ENCODE measurements at places on chromosomes 11 and 22.

DNA sequence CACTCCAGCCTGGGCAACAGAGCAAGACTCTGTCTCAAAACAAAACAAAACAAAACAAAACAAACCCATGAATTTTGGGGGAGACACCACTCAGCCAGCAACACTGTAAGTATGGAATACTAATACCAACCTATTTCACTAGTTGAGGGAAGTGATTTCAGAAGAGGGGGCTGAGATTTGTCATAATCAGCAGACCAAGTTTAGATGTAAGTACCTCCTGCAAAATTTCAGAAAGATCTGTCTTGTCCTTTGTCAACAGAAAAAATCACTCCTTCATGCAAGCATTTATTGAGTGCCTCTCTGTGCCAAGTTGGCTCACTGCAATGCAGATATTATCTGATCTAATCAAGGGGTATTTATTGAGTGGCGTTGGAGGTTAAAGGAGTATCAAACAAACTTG, 23.4 kb upstream of the ADA2 start:
- no peak for DNase-seq

GRCh38 chr22:34992672-34993071, 73.3 kb upstream of the ISX start:
- no peak for DNase-seq

- no peak for DNase-seq
These were observed 87.4 kb downstream of the DLG2 start for GRCh38 chr11:85539740-85540139.

GRCh38 chr11:114562166-114562916, 2.7 kb upstream of the NXPE1 start:
- no peak for DNase-seq

- no peak for DNase-seq
These were observed 89.0 kb downstream of the SHANK2 start for GRCh38 chr11:71163371-71163770.

- DNase-seq: no peak
These were observed 22.4 kb downstream of the TOM1 start for GRCh38 chr22:35322126-35322525.

GRCh38 chr22:34334893-34335292, 414.6 kb upstream of the LARGE1 start:
- peak; percentile 9 for DNase-seq

DNA sequence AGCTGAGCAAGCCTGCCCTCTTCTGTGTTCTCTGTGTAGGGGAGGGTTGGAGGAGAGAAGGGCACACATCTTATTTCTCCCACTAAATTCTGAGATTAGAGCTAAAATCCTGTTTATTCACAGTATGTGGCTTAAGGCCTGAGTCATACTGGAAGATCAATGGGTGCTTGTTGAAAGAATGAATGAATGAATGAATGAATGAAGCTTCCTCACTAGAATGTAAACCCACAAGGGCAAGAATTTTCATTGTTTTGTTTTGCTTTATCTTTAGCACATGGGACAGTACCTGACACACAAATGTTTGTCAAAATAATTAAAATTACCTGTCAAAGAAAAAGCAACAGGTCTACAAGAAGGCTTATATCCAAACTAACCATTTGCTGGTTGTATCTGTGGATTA, 50.6 kb upstream of the PAK1 start:
- no peak for DNase-seq

GRCh38 chr11:17571431-17572358, 24.6 kb downstream of the OTOG start:
- DNase-seq: no peak

- DNase-seq: no peak
These were observed 13.5 kb downstream of the PLET1 start for GRCh38 chr11:112247201-112247600.

DNA sequence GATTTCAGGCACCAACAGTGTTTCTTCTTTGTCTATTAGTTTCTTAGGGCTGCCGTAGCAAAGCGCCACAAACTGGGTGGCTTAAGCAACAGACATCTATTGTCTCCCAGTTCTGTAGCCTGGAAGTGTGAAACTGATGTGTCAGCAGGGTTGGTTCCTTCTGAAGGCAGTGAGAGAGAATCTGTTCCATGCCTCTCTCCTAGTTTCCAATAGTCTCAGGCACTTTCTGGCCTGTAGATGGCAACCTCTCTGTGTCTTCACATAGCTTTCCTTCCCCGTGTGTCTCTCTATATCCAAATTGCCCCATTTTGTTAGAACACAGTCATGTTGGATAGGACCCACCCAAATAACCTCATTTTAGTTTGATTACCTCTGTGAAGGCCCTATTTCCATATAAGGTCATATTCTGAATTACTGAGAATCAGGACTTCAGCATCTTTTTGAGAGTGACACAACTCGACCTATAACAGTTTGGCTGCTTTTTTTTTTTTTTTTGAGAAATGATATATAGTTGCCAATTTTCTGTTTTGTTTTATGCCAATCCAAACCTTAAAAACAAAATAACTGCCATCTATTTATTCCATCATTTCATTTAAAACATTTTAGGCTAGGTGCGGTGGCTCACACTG, 108.2 kb downstream of the SLC36A4 start:
- DNase-seq: peak; percentile 37

DNA sequence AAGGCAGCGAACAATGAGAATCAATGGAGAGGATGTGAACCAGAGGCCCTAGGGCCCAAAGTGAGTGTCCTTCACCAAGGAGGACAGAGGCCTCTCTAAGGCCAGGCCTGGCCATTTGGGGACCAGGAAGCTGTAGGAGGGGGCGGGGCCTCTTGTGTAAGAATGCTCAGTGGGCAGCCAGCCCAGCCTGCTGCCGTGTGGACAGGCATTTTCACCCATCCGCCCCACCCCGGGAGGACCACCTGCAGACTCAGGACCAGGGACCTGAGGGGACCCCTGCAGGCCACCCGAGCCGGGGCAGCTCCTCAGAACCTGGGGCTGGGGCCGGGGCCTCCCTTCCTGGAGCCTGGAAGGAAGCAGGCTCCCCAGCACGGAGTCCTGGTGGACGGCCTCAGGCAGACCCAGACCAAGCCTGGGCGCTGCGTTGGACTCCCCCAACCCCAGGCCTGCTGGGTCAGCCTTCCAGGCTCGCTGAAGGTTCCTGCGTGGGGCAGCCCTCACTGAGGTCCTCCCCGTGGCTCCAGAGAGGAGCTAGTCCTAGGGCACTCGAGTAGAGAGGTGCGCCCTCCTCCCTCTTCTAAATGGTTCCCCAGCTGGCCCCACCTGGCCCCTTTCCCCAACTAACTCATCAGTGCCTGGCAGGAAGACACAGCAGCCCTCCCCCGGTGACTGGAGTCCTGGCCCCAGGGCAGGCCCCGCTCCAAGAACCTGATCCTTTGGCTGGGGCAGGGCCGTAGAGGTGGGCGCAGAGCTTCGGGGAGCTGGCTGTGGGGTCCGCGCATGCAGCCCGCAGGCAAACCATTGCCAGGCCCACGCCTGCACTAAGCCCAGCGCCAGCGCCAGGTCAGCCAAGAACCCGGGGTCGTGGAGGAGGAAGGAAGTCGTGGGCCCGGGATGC, 1.5 kb upstream of the TRABD start:
- no peak for DNase-seq

DNA sequence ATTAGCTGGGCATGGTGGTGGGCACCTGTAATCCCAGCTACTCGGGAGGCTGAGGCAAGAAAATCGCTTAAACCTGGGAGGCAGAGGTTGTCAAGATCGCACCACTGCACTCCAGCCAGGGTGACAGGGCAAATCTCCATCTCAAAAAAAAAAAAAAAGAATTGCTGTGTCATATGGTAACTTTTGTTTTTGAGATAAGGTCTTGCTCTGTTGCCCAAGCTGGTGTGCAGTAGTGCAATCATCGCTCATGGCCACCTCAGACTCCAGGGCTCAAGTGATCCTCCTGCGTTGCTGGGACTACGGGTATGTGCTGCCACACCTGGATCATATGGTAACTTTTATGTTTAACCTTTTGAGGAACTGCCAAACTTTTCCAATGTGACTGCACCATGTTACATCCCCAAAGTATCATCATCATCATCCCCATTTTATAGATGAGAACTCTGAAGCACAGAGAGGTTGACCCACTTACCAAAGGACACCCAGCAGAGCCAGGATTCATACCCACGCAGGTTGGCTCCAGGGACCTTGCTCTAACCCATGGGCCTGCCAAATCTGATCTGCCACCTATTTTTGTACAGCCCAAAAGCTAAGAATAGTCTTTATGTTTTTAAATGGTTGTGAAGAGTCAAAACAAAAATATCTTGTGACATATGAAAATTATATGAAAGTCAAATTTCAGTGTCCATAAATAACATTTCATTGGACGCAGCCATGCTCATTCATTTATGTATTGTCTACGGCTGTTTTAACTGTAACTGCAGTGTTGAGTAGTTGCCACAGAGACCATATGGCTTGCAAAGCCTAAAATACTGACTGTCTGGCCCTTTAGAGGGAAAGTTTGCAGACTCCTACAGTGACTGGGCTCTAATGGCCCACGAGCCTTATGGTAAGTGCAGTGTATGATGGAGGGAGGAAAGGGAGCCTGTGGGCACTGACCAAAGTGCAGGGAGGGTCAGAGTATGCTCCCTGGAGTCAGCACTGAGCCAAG, 45.3 kb downstream of the GDPD5 start:
- DNase-seq: no peak

- no peak for DNase-seq
These were observed 73.0 kb downstream of the PAK1 start for GRCh38 chr11:77400775-77401449.

GRCh38 chr11:34564807-34565241, 51.2 kb upstream of the ELF5 start:
- no peak for DNase-seq

GRCh38 chr22:44828193-44828592, 75.8 kb downstream of the ARHGAP8 start:
- DNase-seq: no peak

- DNase-seq: no peak
These were observed 5.5 kb downstream of the GP1BB start for GRCh38 chr22:19728836-19729235.

DNA sequence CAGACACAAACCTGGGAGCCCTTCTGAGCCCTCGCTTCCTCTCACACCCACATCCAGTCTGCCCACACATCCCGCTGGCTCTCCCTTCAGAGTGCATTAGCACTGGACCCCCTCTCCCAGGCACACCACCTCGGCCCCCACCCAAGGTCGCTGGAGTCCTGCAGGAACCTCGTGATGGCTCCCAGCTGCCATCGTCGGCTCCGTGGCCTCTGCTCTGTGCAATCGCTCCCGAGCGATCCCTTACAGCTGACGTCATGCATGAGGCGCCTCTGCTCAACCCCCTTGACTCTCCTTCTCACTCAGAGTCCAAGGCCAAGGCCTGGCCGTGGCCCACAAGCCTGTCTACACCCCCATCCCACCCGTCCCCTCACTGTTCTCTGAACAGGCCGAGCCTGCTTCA, 183.9 kb downstream of the EFCAB6 start:
- DNase-seq: no peak

DNA sequence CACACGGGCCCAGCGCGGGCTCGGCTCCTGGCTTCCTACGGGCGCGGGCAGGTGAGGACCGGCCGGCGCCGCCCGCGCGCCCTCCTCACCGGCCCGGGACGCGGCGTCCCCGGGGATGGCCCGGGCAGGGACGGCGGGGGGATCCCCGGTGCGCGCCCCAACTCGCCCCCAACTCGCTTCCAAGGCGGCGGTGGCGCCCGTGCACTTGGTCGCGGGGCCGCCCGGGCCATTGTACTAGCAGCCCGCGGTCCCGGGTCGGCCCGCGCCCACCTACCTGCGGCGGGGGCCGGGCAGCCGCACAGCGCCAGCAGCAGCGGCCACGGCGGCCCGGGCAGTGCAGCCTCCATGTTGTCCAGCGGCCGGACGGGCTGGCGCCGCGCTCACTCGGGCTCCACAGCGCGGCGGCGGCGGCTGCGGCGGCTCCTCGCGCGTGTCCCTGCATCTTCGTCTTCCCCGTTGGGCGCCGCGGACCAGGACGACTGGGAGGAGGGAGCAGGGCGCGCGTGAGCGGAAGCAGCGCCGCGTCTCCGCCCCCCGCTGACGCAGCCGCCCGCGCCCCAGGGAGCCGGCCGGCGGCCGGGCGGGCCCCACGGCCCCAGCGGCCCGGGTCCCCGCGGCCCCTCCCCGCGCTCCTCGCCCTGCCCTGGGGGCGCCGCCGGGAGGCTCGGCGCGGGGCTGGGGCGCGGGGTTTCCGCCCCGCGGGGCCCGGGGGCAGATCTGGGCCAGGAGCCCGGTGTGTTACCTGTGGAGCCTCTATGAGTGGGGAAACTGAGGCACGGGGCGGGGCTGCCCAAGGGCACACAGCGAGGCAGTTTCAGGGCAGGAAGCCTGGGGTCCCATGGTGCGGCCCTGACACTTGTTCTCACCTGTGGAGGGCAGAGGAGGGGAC, 159.3 kb upstream of the GRK3 start:
- DNase-seq: peak; percentile 30

DNA sequence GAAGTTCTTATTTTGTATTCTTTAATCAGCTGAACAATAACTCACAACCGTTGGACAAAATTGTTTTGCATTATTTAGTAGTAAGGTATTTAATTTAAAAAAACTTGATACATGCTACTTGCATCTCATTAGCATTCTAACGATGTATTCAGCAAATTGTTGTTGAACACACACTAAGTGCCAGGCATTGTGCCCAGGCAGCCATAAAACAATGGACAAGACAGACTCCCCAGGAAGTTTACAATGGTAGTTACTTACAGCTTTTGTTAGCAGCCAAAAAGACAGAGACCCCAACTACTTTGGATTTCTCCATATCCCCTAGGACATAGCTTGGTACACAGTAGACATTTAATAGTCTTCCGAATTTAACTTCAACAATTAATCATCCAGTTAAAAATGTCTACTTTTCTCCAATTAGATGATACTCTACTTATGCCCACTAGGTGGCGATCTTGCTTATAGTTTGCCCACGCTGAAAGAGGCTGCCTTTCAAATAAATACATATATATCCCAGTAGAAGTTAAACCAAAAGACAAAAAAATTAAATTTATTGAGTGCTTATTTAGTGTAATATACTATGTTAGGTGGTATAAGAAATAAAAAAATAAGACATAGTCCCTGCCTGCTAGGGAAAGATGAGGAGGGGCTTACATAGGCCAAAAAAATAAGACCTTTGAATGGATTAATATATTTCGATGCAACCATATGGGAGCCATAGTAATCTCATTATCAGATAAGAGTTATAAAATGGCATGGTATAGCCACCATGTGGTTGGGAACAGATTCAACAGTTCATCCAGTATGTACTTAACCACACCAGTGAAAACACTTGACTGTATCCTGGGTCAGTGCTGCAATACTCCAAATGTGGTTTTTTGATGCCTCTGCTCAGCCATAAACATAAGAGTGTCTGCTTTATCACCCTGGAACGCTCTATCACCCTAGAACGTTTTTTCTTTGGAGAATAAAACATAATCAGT, 2.0 kb upstream of the FJX1 start:
- no peak for DNase-seq

DNA sequence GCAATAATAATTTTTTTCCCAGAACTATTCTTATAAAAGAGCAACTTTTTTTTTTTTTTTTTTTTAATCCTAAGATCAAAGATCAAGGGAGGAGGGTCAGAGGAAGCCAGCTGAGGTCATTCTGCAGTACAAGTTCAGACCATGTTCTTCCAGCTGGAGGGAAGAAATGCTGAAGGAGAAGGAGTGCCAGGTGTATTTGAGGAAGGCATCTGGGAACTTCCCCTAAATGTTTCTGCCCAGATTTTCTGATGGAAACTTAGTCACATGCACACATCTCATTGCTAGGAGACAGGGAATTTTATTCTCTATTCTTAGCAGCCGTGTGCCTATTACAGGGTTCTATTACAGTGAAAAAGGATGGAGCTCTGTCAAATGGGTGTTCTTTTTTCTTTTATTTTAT, 208.4 kb downstream of the ARHGAP42 start:
- no peak for DNase-seq
